ENCODE measurements at places on chromosomes 12 and 14.
A peak's percentile ranks its signal among the peaks of the same experiment; 100 is the strongest.

DNA sequence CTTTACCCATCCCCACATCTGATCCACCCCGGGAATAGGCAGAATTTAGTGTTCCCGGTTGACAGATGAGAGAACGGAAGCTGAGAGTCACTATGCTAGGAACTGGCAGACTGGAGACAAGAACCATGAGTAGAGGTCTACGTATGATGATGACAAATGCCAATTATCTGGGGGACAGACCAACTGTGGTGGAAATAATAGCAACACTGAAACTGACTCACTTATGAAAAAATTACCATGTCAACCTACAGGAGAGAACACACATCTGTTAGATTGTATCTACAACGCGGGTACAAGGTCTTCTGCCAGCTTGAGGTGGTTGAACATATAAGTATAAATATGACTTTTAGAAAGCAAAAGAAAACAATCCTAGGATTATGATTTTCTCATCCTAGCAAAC is 15.4 kb upstream of the SELPLG start:
- peak; percentile 42 for DNase-seq

DNA sequence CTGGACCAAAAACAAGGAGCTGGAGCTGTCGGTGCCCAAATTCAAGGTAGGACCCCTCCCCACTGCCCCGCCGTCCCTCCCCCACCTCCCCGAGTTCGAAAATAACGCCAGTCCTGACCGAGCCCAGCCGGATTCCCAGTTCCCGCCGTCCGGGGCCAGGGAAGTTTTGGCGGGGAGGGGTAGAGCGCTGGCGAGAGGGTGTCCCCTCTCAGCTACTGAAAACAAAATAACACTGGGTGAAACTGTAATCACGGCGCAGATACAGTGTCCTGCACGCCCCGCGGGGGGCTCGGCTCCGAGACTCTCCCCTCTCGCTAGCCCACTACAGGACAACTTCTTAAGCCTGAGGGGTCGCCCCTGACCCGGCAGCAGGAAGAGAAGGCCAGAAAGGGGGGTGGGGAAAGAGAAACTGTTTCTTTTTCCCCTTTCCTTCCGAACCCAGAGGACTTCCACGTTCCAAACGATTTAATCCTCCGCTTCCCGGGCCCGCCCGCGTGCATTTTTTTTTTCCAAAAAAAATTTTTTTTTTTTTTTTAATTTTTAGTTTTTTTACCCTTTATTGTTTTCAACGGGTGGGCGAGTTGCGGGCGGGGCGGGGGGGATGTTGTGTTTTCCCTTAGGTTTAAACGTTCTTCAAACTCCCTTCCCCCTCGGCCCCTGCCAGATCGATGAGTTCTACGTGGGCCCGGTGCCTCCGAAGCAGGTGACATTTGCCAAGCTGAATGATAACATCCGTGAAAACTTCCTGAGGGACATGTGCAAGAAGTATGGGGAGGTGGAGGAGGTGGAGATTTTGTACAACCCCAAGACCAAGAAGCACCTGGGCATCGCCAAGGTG is 1.6 kb downstream of the SETD1B start:
- DNase-seq, result no peak

- no peak for DNase-seq
These were observed 187.7 kb upstream of the LHX5 start for GRCh38 chr12:113659416-113659815.

- DNase-seq, result no peak
These were observed 6.8 kb upstream of the FOXG1 start for GRCh38 chr14:28759653-28760313.

GRCh38 chr12:112357214-112357613 is 25.0 kb downstream of the HECTD4 start:
- no peak for DNase-seq

GRCh38 chr12:8544295-8544694 is 3.6 kb upstream of the CLEC4E start:
- DNase-seq, result peak; percentile 4

GRCh38 chr12:1680804-1681492 is 9.9 kb upstream of the ADIPOR2 start:
- DNase-seq, result no peak
